T-cell (primary cell): ENCODE measurements at places on chromosomes 3 and 15. TPM values are rescaled to one million over a fixed set of nuclear protein-coding genes. Genes with fewer than 3 reads are reported as not detected.

GRCh38 chr3:46413951-46414350 is 6.9 kb downstream of the CCRL2 start:
- DNase-seq = no peak

GRCh38 chr3:53420831-53421230 is 73.5 kb upstream of the DCP1A start:
- no peak for DNase-seq

The TRH gene
- not detected for total RNA-seq

- DNase-seq = no peak
Observed at GRCh38 chr3:158711886-158712285, 20.4 kb downstream of the RARRES1 start.

The LTK gene
- 3.9 TPM for total RNA-seq

DNA sequence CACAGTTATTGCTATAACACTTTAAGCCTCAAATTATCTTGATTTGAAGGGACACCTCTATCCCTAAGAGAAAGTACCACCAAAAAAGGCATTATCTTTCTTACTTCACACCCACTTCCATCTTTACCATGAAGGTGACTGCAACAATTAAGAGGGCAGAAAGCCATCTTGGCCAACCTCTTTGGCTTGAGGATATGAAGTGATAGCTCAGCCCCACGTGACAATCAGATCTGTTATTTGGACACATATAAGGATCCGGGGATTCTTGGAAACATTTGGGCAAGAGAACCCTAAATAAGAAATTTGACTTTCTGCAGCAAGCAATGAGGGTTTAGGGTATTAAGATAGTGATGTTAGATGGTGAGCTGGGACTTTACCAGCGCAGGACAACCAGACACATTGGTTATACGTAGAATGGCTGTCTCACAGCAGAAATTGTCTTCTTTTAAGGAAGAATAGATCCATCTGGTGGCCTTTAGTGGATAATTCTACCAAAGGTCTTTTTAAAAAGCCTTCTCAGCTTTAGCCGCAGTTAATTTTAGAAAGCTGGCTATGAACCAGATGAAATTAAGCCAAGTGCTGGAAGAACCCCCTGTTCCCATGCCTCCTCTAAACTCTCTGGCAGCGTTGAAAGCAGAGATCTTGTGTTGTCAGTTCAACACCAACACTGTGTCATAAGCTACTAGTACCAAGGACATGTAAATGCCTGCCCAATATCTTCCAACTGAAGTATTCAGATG is 12.3 kb downstream of the HCLS1 start:
- no peak for DNase-seq
